ENCODE measurements at places on chromosomes 11 and 22.

DNA sequence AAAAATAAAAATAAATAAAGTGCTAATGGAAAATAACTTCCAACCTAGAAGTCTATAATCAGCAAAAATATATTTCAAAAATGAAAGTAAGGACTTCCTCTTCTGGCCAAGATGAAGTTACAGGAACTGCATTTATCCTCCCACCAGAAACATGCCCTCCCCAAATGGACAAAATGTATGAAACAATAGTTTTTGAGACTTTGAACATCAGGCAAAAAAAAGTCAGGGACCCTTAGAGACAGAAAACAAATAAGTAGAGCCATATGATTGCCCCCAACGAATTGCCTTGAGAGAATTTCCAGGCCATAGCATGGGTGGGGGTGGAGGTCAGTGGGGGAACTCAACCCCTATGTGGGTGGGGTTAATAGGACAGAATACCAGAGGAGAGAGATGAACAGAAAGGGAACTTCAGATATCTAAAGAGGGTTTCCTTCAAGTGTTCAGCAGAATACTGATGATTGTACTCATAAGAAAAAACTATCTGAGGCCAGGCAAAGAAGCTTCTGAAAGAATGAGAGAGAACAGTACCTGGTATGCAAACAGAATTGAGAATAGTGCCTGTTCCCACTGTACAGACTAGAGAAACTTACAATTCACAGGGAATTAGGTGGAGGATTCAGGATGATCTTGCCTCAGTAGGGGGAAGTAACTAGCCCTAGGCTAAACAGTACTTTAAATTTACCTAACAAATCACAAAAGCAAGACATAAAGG is 26.6 kb upstream of the IL10RA start:
- no peak for DNase-seq

GRCh38 chr11:24324211-24324610 is 172.6 kb upstream of the LUZP2 start:
- no peak for DNase-seq

DNA sequence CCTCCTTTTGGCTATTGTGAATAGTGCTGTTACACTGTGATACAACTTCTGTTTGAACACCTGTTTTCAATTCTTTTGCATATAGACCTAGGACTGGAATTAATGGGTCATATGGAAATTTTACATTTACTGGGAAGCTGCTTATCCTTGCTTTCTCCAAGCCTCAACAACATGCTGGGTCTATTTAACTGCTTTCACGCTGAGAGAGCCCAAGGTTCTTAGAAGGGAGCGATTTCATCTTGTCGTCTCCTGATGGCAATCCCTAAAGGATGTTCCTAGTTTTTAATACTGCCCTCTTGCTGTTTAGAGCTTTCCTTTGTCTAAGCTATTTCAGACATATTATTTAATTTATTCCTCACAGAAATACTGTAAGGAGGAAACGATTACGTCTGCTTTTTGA is 15.5 kb downstream of the IRAG1 start:
- DNase-seq = no peak

DNA sequence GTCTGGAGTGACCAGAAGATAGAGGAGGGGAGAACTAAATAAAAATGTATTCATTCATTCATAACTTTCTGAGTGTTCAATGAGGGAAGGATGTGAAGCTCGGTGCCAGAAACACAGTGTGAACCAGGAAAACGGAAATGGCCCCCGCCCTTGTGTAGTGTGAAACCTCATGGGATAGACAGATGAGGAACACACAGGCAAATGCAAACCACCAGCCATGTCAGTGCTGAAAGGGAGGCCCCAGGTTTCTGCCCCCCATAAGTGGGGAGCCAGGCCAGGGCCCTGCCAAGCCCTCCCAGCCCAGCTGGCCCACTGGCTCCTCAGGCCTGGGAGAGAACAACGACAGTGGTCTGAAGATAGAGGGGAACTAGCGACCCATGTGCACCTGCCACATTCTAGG is 30.5 kb downstream of the LARGE1 start:
- DNase-seq = no peak

DNA sequence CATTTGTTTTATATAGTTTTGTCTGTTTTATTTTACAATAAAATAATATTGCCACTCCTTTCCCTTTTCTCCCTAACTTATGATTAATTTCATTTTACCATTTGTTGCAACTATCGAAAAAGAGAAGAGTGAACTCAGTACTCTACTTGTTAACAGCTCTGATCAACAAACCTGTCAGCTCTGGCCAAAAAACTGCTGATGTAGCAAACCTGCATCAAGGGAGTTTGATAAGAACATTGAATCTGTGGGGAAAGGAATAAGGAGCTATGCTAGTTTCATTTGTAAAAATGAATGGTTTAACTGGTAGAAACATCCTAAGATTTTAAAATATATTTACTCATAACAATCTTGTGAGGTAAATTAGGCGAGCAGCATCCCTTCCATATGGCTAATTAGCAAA is 42.9 kb downstream of the EIF4ENIF1 start:
- no peak for DNase-seq

GRCh38 chr22:27829620-27830019 is 28.1 kb upstream of the MN1 start:
- no peak for DNase-seq

- DNase-seq = no peak
Measured at GRCh38 chr11:108117746-108118371, 3.5 kb upstream of the ACAT1 start.

GRCh38 chr22:49803134-49803533 is 24.5 kb downstream of the BRD1 start:
- no peak for DNase-seq

GRCh38 chr22:25840891-25841290 is 98.9 kb downstream of the MYO18B start:
- no peak for DNase-seq

GRCh38 chr22:37101311-37102066 is 8.0 kb downstream of the TMPRSS6 start:
- DNase-seq = no peak

DNA sequence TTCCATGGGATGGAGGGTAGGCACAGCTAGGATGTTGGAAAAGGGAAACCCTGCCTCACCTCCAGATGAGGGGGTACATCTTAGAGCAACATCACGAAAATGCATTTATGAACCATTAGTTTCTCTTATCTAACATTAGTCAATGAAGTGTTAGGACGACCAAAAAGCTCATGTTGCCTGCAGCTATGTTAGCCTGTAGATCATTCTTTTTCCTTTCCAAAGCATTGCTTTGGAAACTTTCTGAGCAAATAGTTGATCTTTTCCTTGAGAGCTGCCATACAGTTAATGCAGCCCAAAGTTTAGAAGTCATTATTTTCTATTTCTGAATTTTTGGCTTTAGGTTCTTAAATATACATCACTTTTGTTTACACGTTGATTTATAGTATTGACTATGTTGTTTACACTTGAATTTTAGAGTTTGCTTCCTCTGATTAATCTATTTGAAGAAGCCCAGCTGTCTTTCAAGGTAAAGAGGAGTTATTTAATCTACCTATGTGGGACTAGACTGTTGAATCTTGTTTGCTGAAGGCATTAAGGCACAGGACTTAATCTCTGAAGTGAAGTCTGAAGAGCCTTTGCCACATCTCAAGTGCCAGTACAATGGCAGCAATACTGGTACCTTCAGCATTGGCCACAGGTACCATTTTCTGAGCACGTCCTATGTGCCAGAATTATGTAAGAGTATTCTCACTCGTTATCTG is 11.0 kb downstream of the POU2AF3 start:
- DNase-seq = no peak

- no peak for DNase-seq
Measured at GRCh38 chr11:10440401-10440800, 14.7 kb upstream of the AMPD3 start.

DNA sequence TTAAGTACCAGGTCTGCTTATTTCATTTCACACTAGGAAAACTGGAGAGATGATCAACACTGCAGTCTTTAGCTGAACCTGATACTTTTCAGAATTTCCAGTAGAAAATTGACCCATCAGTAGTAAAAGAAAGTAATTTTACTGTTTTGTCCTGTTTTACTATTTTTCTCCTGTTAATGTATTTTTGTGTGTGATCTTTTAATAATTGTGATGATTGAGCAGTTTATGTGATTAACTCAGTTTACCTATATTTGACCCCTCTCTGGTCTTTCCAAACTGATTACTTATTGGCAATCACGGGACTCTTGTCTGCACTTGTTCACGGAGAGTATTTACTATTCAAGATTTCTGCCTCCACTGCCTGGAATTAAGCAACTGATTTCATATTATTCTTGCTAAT is 546 bp upstream of the CYP2R1 start:
- DNase-seq = no peak

GRCh38 chr22:40040927-40041326 is 46.2 kb downstream of the FAM83F start:
- no peak for DNase-seq

- DNase-seq = peak; percentile 89
Measured at GRCh38 chr22:46674367-46674781, 54.2 kb downstream of the GRAMD4 start.

DNA sequence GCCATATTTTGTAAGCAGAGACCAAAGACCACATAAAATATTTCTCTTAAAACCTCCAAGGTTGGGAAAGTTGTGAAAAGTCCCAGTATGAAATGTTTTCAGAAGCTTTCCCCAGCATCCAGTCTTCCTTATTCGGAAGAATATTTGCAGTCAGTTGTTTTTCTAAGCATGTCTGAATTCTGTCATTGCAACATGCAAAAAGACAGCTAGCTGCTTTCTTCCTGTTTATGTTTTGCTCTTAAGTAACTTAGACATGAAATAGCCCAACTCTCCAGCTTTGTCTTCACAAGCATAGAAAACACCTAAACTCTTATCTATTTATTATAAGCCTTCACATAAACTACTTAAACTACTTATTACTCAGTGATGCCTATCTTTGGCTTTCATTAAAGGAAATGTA is 57.9 kb upstream of the MMP13 start:
- no peak for DNase-seq

GRCh38 chr22:22086501-22087158 is 104.0 kb upstream of the TOP3B start:
- DNase-seq = no peak

DNA sequence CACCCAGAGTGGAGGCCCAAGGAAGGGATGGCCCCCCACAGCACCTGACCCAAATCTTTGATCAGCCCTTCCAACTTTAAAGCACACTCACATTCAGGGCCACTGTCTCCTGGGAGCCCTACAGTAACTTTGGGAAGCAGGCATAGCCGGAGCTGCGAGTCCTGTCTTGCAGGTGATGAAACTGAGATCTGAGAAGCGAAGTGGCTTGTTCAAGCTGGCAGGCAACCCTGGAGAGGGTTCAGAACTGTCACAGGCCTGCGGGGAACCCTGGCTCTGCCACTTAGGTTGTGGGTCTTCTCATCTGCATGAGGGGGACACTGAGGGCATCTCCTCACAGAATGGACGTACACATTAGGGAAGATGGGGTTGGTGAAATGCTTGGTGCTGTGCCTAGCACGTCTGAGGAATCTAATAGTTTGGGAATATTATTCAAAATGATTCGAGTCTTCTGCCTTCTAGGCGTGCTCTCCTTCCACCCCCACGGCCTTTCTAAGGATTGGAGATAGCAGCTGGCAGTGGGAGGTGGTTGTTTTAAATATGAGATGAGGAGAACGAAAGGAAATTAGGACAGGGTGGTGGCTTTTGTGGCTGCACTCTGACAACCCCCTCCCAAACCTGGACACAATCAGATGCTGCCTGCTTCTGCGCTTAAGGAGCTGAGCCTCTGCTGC is 18.8 kb upstream of the SUN2 start:
- DNase-seq = no peak

- no peak for DNase-seq
Measured at GRCh38 chr11:112465433-112466024, 204.9 kb upstream of the PLET1 start.

GRCh38 chr22:30861688-30862552 is 106.7 kb downstream of the MORC2 start:
- DNase-seq = no peak

GRCh38 chr11:120562806-120563425 is 51.4 kb downstream of the GRIK4 start:
- no peak for DNase-seq

DNA sequence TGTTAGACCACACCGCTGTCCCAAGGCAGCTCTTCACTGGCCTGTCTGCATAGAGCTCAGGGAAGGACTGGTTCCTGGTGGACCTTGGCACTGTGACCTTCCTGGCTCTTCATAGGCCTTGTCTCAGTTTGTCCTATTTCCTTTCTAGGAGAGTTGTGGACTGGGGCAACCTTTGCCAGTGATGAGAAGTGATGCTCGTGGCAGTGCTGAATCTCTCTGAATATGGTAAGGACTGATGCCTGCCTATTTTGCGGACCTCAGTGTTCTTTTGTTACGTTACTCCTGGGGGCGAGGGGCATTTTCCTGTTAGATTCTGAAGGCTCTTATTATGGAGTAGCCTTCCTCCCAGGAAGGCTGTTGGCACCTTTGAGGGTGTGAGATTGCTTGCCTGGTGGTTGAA is 24.2 kb downstream of the CABIN1 start:
- no peak for DNase-seq

DNA sequence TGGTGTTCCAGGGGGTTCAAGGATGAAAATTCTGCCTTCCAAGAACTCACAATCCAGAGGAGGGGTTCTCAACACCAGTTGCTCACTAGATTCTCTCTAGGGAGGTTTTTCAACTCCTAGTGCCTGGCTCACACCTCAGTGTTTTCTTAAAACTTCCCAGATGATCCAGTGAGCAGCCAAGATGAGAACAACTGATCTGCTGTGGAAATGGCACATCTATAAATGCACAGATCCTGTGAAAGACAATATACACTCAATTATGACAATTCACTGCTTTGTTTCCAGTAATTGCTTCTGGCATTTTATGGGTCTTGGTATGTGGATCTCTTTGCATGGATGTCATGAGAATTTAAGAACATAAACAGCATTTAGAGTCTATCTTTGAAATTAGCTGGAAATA is 45.2 kb upstream of the PRSS23 start:
- no peak for DNase-seq

- no peak for DNase-seq
Measured at GRCh38 chr11:17148536-17148935, 59.2 kb downstream of the PIK3C2A start.

DNA sequence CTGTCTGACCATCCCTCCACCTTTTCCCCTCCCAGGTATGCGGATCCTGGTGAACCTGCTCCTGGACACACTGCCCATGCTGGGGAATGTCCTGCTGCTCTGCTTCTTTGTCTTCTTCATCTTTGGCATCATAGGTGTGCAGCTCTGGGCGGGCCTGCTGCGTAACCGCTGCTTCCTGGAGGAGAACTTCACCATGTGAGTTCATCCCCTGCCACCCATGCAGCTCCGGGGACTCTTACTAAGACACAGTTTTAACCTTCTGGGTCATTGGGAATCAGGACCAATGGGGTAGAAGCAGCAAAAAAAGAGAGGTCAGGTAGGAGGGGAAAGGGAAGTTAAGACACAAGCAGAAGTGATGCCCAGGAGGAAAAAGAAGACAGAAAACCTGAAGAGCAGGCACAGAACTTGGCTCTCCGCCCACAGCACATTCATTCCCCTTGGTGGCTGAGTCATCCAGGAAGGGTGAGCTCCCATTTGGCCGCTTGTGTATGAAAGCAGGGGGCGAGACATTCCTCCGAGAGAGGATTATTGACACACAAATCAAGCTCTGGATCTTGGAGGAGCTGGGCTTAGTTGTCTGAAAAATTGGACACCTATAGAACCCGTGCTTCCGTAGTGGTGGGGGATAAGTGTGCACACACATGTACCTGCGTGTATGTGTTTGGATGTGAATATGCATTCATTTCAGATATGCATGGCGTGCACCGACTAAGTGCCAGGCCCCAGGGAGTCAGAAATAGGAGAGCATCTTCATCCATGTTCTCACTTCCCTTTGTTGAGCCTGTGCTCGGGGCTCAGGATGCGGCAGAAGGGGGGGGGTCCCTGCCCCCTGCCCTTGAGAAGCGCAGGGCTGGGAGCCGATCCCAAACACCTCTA is 64.2 kb downstream of the CACNA1I start:
- DNase-seq = no peak

- no peak for DNase-seq
Measured at GRCh38 chr11:71311176-71311925, 59.0 kb upstream of the SHANK2 start.
